ENCODE measurements at places on chromosomes 6 and 20.

GRCh38 chr20:24190905-24191304 is 202.3 kb upstream of the GGTLC1 start:
- no peak for DNase-seq

DNA sequence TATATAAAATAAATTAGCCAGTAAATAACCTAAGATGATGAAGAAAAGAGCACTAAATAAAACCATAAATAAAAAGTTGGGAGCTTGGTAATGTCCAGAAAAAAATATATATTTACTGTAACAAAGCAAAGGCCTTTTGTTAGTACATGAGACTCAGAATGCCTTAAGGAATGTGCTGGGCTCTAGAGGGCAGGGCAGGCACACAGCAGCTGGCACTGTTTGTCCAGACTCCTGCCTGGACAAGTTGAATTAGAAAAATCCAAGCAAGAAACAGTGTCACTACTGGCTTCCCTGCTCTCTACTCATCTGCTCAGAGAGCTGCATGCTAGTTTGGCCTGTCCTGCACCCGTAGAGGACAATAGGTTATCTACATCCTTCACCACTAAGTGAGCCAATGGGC is 8.8 kb downstream of the DEFB129 start:
- DNase-seq, result peak; percentile 15

GRCh38 chr6:139291813-139292619 is at the start of gene TXLNB:
Gene TXLNB, minus strand, starts transcription at chr6:139291998. Its CDS starts 3,099 bp downstream, at chr6:139288899.
- peak; percentile 66 for DNase-seq

GRCh38 chr6:45327956-45328522 is at the start of gene RUNX2:
Gene RUNX2, plus strand, starts transcription at chr6:45328330. Its CDS starts 397 bp downstream, at chr6:45328727.
- DNase-seq, result peak; percentile 17

GRCh38 chr6:22146931-22147701 is 149.7 kb downstream of the PRL start:
- DNase-seq, result peak; percentile 12

DNA sequence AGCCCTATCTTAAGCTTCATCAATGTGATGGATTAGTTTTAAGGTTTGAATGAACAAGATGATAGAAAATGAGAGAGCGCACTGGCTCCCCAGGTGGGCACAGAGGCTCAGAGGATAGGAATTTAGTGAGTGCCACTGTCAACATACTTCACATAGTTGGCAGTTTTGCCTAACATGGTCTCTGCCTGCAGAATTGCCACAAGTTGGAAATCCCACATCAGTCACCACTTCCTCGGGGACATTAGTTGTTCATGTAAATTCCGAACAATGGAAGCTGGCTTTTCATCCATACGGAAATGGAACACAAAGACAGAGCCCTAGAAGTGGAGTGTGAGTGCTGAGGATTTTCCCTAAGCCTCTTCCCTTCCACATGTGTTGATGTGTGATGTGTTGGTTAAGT is 123.9 kb upstream of the PHACTR1 start:
- no peak for DNase-seq

GRCh38 chr6:108556866-108557493 is 3.7 kb upstream of the FOXO3 start:
- DNase-seq, result peak; percentile 50
